HTR-8/SVneo (cell line): ENCODE measurements at places on chromosomes 16 and 17.

GRCh38 chr16:24198807-24199533 is 57.2 kb upstream of the CACNG3 start:
- DNase-seq: no peak

- peak; percentile 66 for DNase-seq
These were observed at the start of gene ADAP2 for GRCh38 chr17:30921544-30922196. Gene ADAP2 (plus strand): TSS chr17:30921945. CDS start chr17:30922015, 70 bp downstream.

GRCh38 chr17:39404542-39405378 is 3.3 kb upstream of the FBXL20 start:
- DNase-seq: peak; percentile 83

DNA sequence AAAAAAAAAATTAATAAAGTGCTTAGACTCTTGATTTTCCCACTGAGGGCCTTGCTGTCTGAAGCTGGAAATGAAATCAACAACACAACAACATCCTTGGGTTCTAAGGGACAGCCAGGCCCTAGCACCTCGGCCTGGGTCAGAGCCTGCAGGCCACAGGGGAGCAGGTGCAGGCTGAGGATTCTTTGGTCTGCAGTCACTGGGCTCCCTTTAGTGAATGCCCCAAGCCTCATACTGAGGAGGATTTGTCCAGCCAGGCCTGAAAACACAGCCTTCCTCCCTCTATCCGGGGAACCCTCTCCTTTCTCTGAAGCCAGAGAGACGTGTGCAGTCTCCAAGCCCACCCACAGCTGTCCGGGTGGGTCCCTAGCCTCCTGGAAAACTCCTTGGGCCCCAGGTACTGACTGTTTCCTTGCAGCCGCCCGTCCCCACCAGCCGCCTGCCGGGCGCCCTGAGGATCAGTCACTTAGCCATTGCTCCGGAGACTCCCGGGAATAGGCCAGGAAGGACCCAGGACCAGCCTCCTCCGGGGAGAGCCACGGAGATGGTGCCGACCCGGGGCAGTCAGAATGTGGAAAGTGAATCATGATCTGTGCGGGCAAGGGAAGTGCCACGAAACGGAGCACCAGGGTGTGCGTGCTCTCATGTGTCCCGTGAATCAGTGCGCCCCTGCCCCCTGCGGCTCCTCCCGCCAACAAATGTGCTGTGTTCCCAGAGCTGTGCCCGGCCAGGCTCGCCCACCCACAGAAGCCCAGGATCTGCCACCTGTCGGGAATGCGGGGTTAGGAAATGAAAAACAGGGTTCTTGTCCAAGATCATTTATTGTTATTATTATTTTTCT is 91.0 kb downstream of the RTN4RL1 start:
- DNase-seq: no peak

DNA sequence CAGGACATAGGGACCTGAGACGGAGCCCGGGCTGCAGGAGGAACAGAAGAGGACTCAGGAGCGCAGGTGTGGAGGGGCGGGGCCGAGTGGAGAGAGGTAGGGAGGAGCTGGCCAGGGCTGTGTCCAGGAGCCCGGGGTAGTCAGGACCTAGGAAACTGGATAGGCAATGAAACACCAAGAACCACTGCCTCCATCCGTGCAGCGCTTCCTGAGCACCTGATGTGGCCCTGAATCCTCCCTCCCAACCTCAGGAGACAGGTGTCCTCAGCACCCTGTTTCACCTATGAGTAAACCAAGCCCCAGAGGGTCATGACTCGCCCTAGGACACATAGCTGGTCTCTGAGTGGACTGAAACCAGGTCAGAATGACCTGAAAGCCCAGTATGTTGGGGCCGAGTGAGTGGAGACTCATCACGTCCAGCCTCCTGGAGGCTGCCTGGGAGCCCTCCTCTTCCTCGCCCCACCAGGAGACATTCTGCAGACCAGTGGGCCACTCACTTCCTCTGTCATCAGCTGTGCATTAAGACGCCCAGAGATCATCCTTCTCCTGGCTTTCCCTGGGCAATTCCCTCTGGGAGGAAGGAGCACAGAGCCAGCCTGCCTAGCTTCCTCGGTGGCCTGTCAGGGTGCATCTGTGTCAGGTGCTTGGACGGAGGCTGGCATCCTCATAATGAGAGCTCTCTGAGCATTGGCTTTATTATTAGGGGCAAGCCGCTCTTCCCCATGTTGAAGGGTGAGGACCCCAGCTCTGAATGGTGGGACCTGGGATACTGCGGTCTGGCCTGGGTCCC is 72.8 kb downstream of the SCNN1B start:
- no peak for DNase-seq

GRCh38 chr16:46812781-46813540 is 18.0 kb downstream of the C16orf87 start:
- DNase-seq: no peak
